Stimulated activated CD4-positive, alpha-beta T cell treated with anti-CD3 and anti-CD28 coated beads, Interleukin-1b, Interleukin-23, amount 100 ng/mL, for 48 hours (primary cell): ENCODE measurements at places on chromosomes 7 and 10.

GRCh38 chr7:139673230-139673629, 104.6 kb downstream of the HIPK2 start:
- DNase-seq = peak; percentile 69

DNA sequence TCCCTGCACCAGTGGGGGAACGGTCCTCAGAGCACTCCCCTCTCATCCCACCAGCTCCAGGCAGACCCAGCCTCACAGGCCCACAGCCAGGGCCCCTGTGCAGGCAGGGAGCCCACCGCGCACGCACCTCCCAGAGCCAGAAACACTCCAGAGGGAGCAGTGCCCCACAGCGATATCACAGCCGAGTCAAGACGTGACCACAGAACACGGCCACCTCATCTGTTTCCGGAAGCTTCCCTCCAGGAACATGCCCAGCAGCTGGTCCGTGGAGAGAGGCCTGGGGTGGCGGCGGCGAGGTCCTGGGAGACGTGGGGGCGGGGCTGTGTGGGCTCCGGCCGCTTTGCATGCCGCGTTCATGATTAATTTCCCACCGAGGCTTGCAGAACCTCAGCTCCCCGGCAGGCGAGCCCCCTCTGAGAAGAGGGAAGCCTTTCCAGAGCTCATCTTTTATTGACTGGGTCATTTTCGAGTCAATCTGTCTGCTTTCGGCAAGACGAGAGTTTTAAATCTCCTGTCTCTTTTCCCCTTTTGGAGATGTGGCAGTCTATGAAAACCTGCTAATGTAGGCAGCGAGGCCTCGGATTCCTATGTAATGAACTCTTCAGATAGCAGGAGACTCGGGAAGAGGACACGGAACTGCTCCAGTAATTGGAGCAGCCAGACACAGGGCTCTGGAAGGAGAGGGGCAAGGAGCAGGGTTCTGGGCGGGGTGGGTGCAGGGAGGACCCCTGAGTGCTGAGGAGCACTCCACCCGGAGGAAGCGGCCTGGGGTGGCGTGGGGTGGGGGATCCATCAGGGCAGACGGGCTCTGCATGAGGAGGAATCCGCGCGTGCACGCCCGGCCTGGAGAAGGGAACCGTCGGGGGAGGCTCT, 242.8 kb downstream of the ELFN1 start:
- DNase-seq = no peak

GRCh38 chr10:73413108-73413527, 740 bp downstream of the ANXA7 start:
- DNase-seq = peak; percentile 51

DNA sequence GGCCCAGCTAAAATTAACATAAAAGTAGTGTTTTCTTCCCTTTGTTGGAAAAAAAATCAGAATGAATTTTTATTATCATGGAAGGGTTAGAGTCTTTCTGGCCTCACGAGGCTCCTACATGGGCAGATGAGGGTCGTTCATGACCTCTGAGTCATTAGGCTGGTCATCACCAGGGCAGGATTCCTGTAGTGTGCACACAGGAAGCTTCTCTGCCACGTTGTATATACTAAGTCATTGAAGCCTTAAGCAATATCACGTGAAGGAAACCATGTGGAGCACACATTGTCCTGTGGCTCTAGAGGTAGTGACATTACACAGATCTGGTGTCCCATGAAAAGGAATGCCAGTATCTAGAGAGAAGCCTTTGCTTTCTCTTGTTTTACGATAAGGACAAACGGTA, 84.7 kb upstream of the C1QL3 start:
- no peak for DNase-seq

DNA sequence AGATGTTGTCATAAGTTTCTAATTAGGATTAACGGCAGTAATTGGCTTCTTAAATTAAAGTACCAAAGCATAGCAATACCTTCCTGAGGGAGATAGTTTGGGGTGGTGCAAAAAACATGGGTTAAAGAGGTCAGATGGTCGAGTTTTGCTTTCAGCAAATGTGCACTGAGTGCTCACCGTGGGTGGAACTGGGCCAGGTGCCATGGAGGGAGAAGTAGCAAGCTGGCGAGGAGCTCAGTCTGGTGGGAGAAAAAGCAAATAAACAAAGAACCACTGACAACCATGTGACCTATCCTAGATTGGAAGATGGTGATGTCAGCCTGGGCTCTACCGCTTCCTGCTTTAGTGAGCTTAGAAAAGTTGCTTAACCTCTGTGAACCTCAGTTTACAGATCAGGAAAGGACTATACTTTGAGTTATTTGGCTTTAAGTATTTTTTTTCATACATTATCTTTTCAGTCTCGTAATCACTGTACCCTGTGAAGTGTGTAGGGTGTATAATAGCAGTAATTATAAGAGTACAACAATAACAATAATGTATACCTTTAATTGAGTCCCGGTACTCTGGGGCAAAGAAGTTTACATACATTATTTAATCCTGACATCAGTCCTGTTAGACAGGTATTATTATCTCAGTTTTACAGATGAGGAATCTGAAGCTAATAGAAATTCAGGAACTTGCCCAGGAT, 69.0 kb upstream of the PDCD4 start:
- DNase-seq = no peak

DNA sequence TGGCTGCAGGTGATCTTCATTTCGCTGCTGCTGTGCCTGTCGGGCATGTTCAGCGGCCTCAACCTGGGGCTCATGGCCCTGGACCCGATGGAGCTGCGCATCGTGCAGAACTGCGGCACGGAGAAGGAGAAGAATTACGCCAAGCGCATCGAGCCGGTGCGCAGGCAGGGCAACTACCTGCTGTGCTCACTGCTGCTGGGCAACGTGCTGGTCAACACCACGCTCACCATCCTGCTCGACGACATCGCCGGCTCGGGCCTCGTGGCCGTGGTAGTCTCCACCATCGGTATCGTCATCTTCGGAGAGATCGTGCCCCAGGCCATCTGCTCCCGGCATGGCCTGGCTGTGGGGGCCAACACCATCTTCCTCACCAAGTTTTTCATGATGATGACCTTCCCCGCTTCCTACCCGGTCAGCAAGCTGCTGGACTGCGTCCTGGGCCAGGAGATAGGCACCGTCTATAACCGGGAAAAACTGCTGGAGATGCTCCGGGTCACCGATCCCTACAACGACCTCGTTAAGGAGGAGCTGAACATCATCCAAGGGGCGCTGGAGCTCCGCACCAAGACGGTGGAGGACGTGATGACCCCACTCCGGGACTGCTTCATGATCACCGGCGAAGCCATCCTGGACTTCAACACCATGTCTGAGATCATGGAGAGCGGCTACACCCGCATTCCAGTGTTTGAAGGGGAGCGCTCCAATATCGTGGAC, 1.3 kb downstream of the CNNM2 start:
- peak; percentile 13 for DNase-seq

GRCh38 chr7:30925913-30926312, 14.3 kb downstream of the AQP1 start:
- no peak for DNase-seq

DNA sequence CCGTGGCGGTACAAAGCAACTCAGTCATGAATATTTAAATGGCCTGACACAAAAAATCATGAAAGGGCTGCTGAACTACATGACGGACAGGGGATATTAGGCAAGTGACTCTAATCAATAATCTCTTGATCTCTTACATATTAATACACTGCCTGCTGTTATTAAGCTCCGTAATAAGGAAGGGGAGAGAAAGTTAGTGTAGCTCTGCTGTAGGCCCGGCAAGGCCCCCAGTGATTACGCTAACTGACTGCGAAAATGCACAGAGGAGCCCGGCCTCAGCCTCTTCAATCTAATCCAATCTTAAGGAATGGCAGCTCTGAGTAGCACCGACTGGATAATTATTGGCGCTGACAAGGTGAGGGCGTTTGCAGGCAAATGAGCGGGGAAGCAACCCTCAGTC, 583.5 kb upstream of the MKI67 start:
- no peak for DNase-seq

DNA sequence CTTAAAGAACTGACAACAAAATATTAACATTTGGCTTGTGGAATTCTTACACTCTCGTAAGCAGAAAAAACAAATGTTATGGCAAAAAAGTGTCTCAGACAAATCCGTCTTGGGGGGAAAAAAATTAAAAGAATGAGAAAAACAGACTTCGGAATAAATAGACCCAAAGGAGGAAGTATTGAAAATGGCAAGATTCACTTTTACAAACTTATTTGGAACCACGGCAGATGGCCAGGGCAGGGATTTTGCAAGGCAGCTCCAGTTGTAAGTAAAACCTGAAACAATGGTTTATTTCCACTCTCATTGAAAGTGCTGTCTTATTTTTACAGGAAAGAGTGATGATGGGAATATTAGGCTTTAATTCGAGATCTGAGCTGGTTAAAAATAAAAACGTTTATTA, 1.5 kb upstream of the ZNF438 start:
- no peak for DNase-seq

DNA sequence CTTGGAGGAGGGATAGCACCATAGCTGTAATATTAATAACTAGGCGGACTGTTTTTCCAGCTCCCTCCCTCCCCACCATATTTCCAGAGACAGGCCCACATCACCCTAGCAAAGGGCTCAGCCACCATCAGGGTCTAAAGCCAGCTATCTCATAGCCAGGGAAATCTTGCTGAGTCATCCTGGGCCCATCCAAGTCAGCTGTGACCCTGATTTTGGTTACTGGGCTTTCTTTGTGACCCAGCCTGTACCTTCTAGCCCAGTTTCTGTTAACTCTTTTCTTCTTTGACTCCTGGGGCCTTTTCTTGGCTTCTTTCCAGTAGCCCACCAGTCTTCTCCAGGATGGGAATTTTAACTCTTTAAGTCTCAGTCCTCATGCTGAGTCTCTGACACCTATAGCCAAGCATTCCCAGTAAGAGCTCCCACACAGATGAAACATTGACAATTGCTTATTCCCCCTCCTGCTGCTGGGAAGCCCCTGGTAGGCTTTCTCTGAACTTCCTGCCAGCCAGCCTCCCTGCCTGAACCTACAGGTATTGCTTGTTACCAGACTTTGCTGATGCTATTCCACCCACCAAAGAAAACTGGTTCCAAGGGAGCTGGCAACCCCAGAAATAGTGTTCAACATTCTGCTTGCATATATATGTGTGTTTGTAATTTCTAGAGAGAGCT, 34.8 kb upstream of the ADO start:
- no peak for DNase-seq

- no peak for DNase-seq
Observed at GRCh38 chr7:50754241-50754640, 28.5 kb downstream of the GRB10 start.

GRCh38 chr10:1425879-1426278, 311.4 kb downstream of the ADARB2 start:
- no peak for DNase-seq
